A549 treated with dexamethasone at 1 μM for 4 hours (cell line): ENCODE measurements at places on chromosomes 3 and 15. TPM values are rescaled to one million over a fixed set of nuclear protein-coding genes. Genes with fewer than 3 reads are reported as not detected.

Gene HTR3E
- not detected in 5 replicates for total RNA-seq

Gene RARB
- 6.8 to 16.5 TPM (median 11.8 TPM) in 5 replicates for total RNA-seq

Gene GPR27
- total RNA-seq = 2.3 to 3.4 TPM (median 2.7 TPM) in 5 replicates

Gene MED12L
- total RNA-seq = 0.23 to 0.90 TPM (median 0.41 TPM) in 5 replicates

Gene AADACL2
- not detected in 5 replicates for total RNA-seq

Gene GRAMD2A
- 0.07 to 0.27 TPM (median 0.16 TPM) in 5 replicates for total RNA-seq

Gene SKOR1
- 0.05 to 0.08 TPM (median 0.06 TPM) in 4 of 5 replicates, not detected in the other for total RNA-seq

Gene FAM81A
- 9.7 to 14.8 TPM (median 13.1 TPM) in 5 replicates for total RNA-seq

Gene SPSB4
- 0.10 to 0.25 TPM (median 0.16 TPM) in 5 replicates for total RNA-seq

Gene FSTL1
- total RNA-seq = 44.5 to 74.3 TPM (median 60.0 TPM) in 5 replicates

Gene SECISBP2L
- total RNA-seq = 6.0 to 10.5 TPM (median 8.9 TPM) in 5 replicates
